ENCODE measurements at places on chromosomes 4 and X.

DNA sequence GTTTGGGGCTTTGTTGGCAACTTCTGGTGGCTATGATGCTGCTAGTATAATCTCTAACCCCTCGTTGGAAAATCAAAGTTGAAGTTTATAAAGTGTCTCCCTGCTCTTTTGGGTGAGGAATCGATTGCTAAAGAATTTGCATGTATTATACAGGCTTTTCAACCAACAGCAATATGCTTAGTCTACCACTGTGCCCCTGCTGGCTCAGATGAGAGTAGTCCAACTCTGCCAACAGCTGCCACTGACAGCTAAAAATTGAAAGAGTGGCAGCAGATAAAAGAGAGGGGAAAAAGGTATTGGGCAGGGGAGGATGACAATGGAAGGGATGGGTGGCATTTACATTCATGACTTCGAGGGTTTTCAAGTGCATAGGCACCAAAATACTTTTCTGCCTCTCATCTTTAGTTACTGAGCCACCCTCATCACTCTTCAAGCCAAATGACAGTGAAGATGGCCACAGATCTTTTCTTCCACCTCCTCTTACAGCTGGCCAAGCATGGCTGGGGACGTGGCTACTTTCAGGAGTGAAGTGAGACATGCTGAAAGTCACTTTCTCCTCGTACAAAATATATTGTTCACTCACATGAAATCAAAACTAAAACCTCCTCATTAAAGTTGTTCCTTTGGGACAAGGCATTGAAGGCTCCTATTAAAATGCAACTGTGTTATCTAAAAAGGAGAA, 2.7 kb upstream of the GRIA3 start:
- no peak for DNase-seq

GRCh38 chr4:115515366-115515765, 401.9 kb upstream of the NDST4 start:
- no peak for DNase-seq

DNA sequence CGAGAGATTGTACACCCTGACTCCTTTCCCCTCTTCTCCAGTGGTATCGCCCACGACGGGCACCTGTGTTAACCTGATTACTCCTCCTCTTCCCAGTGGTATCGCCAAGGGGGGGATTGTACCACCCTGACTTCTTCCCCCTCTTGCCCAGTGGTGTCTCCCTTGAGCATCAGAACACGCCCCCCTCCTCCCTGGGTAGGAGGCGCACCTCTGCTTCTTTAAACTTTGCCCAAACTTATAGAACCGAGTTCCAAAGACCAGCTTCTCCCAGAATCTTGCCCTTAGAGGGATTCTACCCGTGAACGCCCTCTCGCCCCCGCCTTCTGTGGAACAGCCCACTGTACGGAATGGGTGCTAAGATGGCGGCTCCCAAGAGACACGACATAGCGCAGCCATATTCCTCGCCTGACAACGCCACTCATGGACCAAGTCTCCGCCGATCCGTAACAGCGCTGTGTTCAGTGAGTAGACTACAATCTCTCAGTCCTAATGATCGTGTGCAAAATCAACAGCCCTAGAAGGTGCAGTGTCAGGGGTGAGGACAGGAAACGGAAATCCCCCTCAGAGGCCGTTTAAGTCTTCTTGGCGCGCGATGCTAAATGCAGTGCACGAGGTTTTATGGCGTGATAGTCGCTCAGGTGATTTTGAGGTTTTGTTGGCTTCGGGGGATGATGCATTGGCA, 4.2 kb upstream of the ZNF157 start:
- DNase-seq = peak; percentile 78

DNA sequence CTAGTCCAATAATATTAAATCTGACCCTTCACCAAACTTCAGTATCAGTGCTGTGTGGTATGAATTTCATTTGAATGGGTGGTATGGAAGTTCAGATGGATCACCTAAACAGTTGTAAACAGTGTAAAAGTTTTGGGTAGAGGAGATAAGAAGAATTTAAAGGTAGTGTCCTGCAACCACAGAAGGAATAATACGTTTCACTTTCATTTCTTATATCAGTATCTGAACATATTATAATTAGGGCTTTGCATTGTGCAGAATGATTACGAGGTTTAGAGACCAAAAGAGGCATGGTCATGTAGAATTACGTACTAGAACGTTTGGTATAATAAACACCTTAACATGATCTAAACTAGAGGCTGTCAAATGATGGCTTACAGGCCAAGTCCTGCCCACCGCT, 116.1 kb downstream of the PDLIM5 start:
- DNase-seq = no peak

DNA sequence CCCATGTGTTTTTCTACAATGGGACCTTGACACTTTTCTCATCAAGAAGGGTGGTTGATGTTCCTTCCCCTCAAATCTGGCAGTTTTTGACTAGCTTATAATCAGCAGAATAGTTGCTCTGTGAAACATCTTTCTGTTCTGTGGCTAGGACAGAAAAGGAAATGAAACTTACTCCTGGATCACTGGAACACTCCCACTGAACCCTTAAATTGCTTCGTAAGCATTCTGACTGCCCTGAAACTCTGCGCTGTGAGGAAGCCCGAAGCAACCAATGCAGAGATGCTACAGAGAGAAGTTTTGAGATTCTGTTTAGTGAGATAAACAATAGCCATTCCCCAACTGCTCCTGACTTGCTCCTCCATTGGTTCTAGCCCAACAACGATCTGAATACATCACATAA, 602.2 kb downstream of the CENPC start:
- no peak for DNase-seq

GRCh38 chrX:107008034-107008433, 8.0 kb upstream of the MORC4 start:
- no peak for DNase-seq

GRCh38 chr4:145352438-145353145, 129.1 kb upstream of the SMAD1 start:
- DNase-seq = no peak

GRCh38 chr4:173547889-173548288, 17.9 kb upstream of the HAND2 start:
- no peak for DNase-seq

DNA sequence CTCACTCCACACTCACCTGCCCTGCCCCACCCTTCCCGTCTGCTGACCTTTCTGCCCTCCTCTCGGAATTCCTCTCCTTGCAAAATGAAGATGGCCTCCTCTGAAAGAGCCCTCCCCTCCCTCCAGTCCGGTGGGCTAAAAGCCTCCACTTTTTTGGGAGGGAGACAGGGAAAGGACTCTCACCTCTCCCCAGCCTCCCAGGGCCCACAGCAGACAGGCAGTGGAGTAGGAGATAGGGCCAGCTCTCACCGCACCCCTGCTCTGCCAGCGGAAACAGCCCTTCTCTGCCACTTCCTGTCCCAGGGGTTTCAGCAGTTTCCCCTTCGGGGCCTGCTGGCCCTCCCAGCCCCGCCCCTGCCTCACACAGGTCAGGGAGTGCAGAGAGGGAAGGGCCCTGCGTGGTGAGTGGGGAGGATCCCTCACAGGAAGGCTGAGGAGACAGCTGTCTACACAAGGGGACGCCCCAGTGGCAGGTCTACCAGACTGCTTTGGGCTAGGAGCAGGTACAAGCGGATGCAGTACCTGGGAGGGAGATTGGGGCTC, 18.2 kb downstream of the ELF4 start:
- DNase-seq = peak; percentile 79

GRCh38 chr4:76752861-76753501, 145.0 kb downstream of the SOWAHB start:
- no peak for DNase-seq

DNA sequence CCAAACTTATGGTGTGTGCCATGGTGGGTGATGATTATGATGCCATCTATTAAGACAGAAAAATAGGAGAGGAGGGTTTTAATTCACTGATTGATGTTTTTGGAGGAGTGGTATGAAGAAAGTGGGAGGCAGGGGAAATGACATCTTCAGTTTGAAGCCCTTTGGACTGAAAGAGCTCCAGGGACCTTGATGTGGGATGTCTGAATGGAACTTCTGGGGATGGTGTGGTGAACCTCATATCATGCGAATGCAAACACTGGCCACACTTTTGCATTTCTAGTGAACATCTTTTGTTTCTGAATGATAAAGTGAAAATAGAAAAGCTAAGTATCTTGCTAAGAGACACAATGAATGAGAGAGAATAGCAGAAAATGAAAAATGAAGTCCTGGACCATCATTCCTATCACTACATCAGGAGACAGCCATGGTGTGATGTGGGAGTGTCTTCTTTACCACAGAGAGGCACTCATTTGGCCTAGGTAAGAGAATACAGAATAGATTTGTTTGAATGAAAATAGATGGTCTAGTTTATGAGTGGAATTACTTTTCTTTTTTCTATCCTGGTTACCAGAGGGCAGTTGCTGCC, 123.5 kb downstream of the ZNF827 start:
- DNase-seq = no peak
